ENCODE measurements at places on chromosomes 1 and 21.

GRCh38 chr1:229107304-229107815 is 163.6 kb upstream of the RAB4A start:
- DNase-seq = no peak

- DNase-seq = no peak
These were observed 760 bp upstream of the TINAGL1 start for GRCh38 chr1:31575369-31576140.

GRCh38 chr1:64473367-64473766 is 3.4 kb downstream of the CACHD1 start:
- no peak for DNase-seq

DNA sequence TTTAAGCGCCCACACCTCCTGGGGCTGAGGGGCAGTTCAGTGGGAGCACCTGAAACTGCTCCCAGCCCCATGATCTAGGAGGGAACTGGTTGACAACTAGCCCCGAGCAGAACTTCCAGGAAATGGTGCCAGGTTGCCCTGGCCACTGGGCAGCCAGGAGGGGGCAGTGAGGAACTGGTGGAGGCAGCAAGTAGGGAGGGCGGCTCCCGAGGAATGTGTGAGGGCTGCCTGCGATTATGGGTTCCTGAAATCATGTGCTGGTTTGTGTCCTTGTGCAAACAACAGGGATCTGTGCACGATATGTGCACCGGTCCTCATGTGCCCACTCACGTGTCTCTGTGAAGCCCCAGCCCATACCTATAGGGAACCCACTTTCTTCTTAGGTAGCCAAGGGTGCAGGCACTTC is 9.9 kb downstream of the GPR3 start:
- no peak for DNase-seq

DNA sequence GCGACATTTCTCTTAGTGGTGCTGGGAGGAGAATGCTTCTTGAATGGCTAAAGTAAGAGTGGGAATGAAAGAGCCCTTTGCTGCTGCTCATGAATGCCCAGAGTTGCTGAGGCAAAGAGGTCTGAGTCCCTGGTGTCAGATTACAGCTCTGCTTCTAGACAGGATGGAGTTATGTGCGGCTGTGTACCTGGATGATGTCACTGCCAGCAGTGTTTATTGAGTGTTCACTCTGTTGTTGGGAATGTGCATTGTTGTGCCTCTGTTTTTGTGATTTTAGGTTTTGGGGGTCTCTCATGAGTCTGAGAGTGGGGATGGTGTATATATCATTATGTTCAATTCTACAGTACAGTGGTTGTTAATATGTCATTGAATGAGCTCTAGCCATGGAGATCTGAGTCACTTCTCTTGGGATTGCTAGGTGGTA is 2.7 kb downstream of the CDC14A start:
- DNase-seq = peak; percentile 86

- DNase-seq = no peak
These were observed 10.4 kb downstream of the TTLL10 start for GRCh38 chr1:1183833-1184775.

GRCh38 chr1:113917400-113918082 is 11.6 kb upstream of the HIPK1 start:
- DNase-seq = no peak

All from DMS79 (cell line).